ENCODE measurements at places on chromosomes 7 and 10.

DNA sequence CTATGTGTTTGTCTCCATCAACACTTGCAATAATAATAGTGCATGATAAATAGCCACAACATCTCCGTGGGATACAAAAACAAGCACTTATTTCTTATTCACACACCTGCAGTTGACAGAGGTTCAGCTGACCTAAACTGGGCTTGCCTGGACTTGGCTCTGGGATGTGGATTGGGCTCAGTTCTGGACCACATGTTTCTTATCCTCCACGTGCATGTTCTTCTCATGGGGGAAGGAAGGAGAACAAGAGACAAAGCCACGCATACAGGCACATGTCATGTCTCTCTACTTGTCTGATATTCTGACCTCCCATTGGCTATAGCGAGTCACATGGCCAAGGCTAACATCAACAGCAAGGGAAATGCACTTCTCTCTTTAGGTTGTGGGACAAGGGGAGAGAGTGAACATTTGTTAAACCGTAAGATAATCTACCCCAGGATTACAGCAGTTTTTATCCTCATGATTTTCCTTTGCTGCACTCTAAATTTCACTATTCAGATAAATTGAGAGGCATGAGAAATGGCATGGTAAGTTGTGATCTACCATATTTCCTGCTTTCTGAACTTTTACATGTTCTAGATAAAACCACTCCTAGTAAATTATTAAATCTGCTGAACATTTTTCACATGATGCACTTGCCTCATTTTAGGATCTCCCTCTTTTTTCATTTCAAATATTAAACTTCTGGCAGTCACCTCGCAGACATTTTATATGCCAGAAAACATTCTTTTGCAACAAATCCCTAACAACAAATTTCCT is 33.7 kb downstream of the CFAP58 start:
- no peak for DNase-seq

DNA sequence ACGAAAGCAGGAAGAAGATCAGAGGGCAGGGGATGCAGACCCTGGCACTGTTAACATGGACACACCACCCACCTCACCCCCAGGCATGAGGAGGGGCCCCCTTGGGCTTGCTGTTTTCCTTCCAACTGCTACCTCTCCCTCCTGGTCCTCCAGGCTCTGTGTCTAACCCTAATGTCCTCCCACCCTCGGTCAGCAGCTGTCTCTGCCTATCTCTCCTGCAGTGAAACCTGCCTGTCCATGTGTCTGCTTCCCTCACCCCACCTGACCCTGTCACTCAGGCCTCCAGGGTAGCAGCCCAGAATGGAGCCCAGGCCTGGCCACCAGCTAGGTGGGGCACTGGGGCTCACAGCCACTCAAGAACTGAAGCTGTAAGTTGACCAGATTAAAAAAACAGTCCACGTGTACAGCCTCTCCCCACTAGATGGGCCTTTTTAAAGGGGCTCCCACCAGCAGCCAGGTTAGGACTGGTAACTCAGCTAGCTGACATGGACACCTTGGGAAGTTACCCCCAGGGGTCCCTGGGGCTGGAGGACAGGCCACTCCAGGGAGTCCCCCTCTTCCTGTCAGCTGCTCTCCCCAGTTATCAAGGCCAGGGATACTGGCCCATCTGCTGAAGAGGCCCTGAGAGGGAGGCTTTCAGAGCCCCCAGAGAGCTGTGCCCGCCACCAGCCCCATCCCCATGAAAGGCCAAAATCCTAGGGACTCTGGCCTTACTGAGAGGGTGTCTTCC is 1.5 kb downstream of the SMARCD3 start:
- DNase-seq, result no peak

DNA sequence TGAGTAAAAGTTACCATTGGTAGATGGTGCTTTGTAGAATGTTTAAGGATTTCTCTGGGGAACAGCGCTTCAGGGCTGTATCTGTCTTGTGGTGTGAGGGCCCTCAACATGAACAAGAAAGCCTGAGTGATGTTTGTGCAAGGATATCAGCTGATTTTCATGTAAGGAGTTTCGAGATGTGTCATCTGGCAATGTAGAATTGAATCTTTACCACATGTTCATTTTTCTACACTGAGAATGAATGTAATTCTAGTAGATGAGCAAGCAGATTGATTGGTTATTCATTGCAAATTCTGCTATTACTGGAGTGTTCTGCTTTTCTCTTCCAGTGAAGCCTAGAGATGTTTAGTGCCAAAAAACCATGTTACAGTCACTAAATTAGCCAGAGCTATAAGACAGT is 87.7 kb downstream of the ST7 start:
- DNase-seq, result no peak

- no peak for DNase-seq
Measured at GRCh38 chr7:6228361-6229229, 43.8 kb downstream of the CYTH3 start.

GRCh38 chr7:76011442-76011861 is 17.1 kb upstream of the TMEM120A start:
- DNase-seq, result no peak

GRCh38 chr7:498678-499641 is 20.7 kb downstream of the PDGFA start:
- no peak for DNase-seq

GRCh38 chr10:2994221-2994961 is 73.0 kb upstream of the PFKP start:
- DNase-seq, result no peak

DNA sequence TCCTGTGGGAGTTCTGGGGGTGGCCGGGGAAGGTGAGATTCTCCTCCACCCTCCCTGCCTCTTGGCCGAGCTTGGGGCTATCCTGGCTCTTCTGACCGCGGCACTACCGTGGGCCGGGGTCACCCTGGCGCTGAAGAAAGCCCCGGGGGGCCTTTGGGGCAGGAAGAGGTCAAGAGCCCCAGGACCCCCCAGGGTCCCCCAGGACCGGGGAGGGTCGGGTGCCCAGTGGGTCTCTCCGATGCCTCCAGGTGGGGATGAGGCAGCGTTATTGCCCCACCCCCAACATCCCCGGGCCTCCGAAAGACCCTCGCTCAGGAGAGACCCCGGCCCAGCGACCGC is 439 bp upstream of the KNDC1 start:
- no peak for DNase-seq

DNA sequence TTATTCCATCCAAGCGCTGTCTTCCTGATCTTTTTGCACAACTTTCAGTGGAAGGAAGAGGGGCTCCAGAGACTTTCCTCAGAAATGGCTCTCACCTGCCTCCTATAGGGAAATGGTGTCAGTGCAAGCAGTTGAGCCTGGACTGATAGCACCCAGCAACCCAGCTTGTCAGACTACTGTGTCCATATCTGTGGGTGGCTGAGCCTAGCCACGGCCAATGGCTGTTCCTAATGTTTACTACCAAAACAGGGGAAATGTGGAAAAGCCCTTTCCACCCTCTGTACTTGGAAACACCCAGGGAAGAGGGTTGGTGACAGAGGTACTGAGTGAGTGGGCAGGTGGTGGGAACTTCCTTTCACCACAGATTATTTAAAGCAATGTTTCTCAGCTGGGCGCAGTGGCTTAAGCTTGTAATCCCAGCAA is 4.3 kb upstream of the YKT6 start:
- peak; percentile 48 for DNase-seq

DNA sequence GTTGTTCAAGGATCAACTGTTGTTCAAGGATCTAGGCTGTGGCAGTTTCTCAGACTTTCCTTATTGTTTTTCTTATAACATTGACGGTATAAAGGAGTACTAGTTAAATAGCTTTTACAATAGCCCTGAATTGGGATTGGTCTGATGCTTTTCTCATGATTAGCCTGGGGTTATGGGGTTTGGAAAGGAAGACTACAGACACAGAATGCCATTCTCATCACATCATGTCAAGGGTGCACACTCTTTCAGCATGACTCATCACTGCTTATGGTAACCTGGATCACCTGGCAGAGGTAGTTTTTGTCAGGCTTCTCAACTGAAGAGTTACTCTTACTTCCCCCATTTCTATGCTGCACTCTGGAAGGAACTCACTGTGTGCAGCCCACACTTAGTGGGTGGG is 194.2 kb upstream of the NPSR1 start:
- DNase-seq, result no peak

DNA sequence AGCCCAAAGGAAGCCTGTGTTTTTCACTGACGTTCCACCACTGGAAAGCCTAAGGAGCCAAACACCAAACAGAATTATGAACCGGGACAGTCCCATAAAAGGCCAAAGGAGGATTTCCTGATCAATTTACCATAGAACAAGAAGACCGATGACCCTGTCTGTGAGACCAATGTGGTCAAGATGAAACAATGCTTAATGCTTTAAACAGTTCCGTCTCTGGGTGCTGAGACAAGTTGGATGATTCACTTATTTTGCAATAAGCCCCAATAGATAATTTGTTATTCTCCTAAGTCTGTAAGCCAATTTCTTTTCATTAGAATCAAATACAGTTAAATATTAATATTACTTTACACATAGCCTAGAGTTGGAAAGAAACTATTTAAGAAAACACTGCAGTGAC is 134.9 kb downstream of the MICU1 start:
- no peak for DNase-seq

DNA sequence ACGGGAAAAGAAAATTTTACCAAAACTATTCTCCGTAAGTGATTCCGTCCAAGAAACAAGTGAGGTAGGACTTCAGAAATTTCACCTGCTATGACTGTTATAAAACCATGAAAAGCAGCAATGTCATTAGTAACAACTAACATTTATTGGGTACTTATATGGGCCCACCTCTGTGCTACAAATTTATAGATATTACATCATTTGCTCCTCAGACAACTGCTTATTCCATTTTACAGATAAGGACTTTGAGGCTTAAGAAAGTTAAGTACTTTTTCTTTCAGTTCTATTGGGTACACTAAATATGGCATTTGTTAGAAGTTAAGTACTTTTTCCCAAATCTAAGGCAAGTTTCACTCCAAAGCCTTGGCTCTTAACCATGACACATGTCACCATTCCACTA is 36.3 kb downstream of the HACD1 start:
- DNase-seq, result no peak

GRCh38 chr10:819326-819725 is 112.2 kb downstream of the LARP4B start:
- DNase-seq, result no peak

- DNase-seq, result no peak
Measured at GRCh38 chr10:131070856-131071255, 240.7 kb downstream of the TCERG1L start.

- no peak for DNase-seq
Measured at GRCh38 chr10:111974325-111974724, 209.2 kb downstream of the GPAM start.

DNA sequence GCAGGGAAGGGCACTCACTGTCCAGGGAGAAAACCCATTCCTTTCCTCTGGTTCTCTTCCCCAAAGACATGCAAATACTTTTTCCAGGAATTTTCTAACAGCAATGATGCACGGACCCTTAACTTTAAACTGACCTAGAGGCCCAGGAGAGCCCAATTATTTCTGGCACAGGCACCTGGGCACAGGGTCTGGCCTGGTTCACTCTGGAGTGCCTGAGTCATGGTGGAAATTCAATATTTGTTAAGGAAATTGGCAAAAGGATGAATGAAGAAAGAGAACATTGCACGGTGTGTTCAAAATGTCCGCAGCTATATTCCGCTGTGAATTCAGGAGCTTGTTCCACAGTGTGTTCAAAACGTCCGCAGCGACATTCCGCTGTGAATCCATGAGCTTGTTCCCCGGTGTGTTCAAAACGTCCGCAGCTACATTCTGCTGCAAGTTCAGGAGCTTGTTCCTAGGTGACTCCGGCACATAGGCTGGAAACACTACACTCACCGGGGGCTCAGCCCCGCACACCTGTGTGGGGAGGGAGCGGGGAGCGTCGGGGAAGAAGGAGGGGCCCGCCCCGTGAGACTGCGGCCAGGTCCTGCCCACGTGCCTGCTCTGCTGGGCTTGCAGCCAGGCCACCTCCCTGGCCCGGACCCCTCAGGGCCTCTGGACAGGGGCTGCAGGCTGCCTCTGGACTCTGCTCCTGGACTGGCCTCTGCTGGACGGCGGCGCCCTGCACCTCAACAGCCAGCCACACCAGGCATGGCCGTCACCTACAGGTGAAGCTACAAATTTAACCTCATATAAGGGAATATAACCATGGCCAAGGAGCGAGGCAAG is 72.0 kb upstream of the FAM20C start:
- DNase-seq, result no peak
